ENCODE measurements at places on chromosomes 13 and 19.

GRCh38 chr19:6718741-6719539 is 1.5 kb downstream of the C3 start:
- DNase-seq, result no peak

GRCh38 chr19:19422156-19422555 is 16.7 kb downstream of the GATAD2A start:
- no peak for DNase-seq

GRCh38 chr19:48746738-48747575 is at the start of gene IZUMO1:
TSS of gene IZUMO1 (minus strand) at chr19:48746909. CDS start at chr19:48745859, 1,050 bp downstream.
- peak; percentile 73 for DNase-seq

DNA sequence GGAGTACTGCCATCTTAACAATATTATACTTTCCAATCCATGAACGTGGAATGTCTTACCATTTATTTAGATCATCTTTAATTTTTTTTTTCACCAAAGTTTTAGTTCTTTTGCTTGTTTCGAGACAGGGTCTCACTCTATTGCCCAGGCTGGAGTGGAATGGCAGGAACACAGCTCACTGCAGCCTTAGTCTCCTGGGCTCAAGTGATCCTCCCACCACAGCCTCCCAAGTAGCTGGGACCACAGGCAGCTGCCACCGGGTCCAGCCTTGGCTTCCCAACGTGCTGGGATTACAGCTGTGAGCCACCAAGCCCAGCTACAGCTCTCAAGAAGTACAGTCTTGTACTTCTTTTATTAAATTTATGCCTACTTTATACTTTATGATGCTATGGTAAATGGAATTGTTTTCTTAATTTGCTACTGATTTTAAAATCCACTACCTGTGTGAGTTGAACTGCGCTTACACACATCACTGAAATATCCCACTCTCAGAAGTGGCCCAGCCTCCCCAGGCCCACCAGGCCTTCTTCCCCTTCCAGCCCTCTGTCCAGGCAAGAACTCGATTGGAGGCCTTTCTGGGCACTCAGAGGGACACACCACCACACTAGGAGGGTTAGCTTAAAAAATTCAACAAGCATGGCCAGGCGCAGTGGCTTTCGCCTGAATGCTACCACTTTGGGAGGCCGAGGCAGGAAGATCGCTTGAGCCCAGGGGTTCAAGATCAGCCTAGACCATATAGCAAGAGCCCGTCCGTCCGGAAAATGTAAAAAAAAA is 1.0 kb upstream of the PGLS start:
- no peak for DNase-seq

DNA sequence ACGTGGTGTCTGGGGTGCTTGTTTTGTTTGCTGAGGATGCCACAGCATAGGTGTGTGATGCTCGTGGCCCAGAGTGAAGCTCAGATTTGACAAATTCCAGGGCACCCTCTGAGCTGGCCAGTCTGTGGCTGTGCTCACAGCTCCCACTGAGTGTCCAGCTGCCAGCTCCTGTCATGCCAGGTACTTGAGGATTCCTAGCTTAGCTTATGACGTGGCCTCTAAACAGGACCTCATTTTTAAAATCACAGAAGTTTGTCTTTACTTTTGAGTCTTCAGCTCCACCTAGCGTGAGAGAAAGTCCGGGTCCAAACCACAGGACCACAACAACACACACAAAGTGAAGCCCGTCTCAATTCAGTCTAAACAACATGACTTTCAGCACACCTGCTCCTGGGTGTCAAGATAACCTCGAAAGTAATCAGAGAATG is 117.3 kb downstream of the RAB20 start:
- DNase-seq, result no peak

- no peak for DNase-seq
Observed at GRCh38 chr13:28485996-28486543, 8.9 kb downstream of the FLT1 start.

DNA sequence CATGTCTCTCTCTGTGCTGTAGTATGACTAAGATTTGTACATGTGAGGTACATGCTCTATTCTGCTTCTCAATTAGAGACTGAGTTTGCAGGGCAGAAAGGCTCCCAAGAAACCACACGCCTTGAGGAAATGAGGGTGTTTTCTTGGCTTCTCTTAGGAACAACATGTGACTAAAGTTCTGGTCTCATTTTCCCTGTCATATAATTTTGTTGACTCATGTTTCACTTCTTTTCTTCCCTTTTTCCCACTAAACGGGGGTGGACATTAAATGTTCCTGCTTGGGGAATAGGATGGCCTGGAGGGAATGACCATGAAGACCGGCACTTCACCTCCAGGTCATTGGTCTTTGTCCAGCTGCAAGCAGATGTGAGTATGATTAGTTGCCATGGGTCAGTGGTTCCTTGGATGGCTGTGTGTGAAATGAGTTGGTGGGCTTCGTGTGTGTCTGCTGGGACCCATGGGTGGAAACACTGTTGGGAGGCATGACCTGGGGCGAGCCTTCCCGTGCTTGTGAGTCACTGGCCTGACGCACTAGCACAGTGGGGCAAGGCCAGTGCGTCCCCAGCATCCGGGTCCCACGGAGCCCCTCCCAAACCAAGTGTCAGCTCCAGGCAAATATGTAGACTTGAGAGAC is 56.6 kb downstream of the COL4A1 start:
- DNase-seq, result no peak

DNA sequence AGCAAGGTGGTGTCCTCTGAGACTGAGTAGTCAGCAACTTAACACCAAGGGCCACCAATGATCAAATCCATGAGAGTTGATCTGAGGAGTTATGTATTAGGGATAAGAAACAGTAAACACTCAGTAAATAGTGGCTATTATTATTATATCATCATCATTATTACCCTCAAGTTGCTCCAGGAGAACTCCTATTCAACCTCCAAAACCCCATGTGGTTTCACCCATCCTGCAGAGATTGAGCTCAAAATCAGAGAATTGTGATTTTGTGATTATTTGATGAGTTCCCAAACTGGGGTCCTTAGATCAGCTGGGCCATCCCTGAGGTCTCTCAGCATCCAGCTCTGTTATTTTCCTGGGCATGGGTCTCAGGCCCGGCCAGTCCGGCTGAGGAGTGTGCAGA is 3.5 kb upstream of the CGB7 start:
- DNase-seq, result no peak

DNA sequence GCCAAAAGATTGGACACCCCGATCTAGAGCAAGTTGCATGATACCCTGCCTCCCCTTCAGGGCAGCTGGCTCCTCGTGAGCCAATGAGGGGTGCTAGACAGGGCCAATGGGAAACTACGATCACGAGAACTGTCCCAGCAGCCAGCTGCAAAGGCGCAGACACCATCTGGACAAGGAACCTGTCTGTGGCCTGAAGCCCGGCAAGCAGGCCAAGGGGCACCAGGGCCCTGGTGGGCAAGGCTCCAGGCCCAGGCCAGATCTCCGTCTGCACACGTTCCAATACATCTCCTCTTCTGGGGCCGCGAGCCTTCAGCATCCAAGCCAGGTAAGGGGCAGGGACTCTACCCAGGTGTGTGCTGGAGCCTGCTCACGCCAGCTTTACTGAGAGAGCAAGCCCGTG is 20.2 kb downstream of the MED26 start:
- no peak for DNase-seq

- no peak for DNase-seq
Observed at GRCh38 chr13:95087746-95088305, 213.4 kb downstream of the ABCC4 start.

GRCh38 chr19:2032296-2032941 is 16.9 kb upstream of the BTBD2 start:
- no peak for DNase-seq

GRCh38 chr19:18765224-18765623 is 25.9 kb downstream of the COMP start:
- no peak for DNase-seq

DNA sequence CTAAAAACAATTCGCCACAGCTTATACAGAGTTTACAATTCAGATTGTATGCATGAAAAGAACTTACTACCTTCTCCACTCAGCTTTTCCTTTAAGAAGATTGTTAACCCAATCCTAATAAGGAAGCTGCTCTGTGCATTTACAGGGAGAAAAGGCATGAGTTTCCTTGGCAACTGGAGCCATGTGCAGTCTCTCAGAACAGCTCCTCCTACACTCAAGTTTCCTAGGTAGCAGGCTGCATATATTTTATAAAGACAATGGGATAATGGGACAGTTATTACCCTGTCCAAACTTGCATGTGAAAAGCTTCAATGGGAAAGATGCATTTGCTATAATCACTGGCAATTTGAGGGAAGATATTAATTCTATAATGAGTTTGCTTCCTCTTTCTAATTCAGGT is 125.5 kb upstream of the TRPC4 start:
- no peak for DNase-seq

Data from T-helper 2 cell (primary cell).